CD8-positive, alpha-beta memory T cell (primary cell): ENCODE measurements at places on chromosomes 13 and 19.

DNA sequence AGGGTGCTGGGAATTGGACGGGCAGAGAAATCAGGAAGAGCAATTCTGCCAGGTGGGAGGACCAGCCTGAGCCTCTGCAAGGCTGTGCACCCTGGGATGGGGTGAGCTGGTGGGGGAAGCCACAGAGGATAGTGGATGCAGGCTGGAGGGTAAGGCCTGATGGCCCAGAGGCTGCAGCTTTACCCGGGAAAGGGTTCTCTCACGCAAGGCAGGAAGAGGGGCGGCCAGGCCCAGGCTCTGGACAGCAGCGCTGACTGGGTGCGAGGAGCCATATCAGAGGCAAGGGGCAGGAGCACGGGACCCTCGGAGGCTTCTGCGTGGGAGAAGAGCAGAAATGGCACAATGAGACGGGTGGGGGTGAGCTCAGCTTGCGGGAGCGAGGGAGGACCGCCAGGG lies 104.6 kb downstream of the SOX1 start:
- no peak overlapping the region for H3K4me3 ChIP-seq
- H3K4me1 ChIP-seq, result no peaks in the 10 kb centered on the region
- DNase-seq, result no peak
- no peak overlapping the region for H3K27ac ChIP-seq

- H3K4me3 ChIP-seq, result no peak overlapping the region
- no peaks in the 10 kb centered on the region for H3K36me3 ChIP-seq
- H3K4me1 ChIP-seq, result no peaks in the 10 kb centered on the region
- DNase-seq, result no peak
Observed at GRCh38 chr19:3003046-3003445, 25.7 kb downstream of the TLE6 start.

GRCh38 chr13:35770756-35771297 lies 294.3 kb upstream of the MAB21L1 start:
- no peaks in the 10 kb centered on the region for H3K4me1 ChIP-seq
- no peak overlapping the region for H3K27ac ChIP-seq
- H3K27me3 ChIP-seq, result peaks cover 4% of the 10 kb centered on the region
- DNase-seq, result no peak

- H3K4me1 ChIP-seq, result no peaks in the 10 kb centered on the region
- H3K4me3 ChIP-seq, result no peak overlapping the region
- DNase-seq, result no peak
- no peak overlapping the region for H3K27ac ChIP-seq
- H3K36me3 ChIP-seq, result no peaks in the 10 kb centered on the region
Observed at GRCh38 chr19:27751044-27751391, 1461.9 kb downstream of the UQCRFS1 start.

GRCh38 chr19:45069056-45069455 lies 7.2 kb downstream of the ZNF296 start:
- H3K36me3 ChIP-seq, result peaks cover 8% of the 10 kb centered on the region
- DNase-seq, result no peak
- H3K4me3 ChIP-seq, result no peak overlapping the region
- no peak overlapping the region for H3K27ac ChIP-seq
- H3K4me1 ChIP-seq, result no peaks in the 10 kb centered on the region

DNA sequence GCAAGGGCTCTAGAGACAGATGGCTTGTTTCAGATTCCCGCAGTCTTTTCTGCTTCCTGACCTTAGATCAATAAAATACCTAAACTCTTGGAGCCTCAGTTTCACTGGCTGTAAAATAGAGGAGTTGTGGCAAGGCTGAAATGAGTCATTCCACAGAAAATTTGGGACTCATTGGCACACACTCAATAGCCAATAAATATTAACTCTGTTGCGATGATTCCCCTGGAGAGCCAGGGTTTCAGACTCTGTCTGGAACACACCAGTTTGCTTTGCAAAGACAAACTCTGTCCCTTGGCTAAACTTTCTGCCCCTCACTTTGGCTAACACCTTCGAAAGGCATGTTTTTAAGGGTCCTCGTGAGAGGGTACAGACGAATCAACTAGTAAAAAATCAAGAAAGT lies 18.1 kb upstream of the UBE2L5 start:
- H3K27ac ChIP-seq, result no peak overlapping the region
- DNase-seq, result no peak
- no peak overlapping the region for H3K4me3 ChIP-seq
- no peaks in the 10 kb centered on the region for H3K27me3 ChIP-seq
- H3K4me1 ChIP-seq, result peaks cover 10% of the 10 kb centered on the region
- H3K36me3 ChIP-seq, result no peaks in the 10 kb centered on the region

DNA sequence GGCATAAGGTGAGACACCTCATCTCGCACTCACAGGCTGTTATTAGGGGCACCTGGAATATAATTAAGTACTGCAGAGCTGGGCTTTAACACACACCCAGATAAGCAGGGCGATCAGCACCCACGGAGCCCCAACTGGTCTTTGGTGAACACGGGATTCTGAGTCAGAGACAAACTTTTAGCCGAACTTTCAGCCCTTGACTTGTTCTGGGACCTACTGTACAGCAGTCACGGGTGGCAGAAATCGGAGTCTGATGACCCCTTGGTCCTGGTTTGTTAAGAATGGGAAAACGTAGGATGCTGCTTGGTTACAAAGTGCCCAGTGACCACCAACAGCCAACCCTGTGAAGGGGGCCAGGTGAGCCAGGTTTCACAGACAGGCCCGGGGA lies 9.0 kb downstream of the SH3GL1 start:
- peaks cover 4% of the 10 kb centered on the region for H3K36me3 ChIP-seq
- H3K4me1 ChIP-seq, result peaks cover 42% of the 10 kb centered on the region
- no peak overlapping the region for H3K27ac ChIP-seq
- no peak overlapping the region for H3K4me3 ChIP-seq
- H3K27me3 ChIP-seq, result no peaks in the 10 kb centered on the region
- DNase-seq, result no peak

GRCh38 chr19:17775991-17776803 lies 18.7 kb upstream of the B3GNT3 start:
- H3K4me1 ChIP-seq, result no peaks in the 10 kb centered on the region
- H3K27me3 ChIP-seq, result no peaks in the 10 kb centered on the region
- peaks cover 13% of the 10 kb centered on the region for H3K36me3 ChIP-seq
- no peak overlapping the region for H3K27ac ChIP-seq

GRCh38 chr13:101570410-101570809 lies 117.9 kb downstream of the ITGBL1 start:
- H3K4me1 ChIP-seq, result no peaks in the 10 kb centered on the region
- DNase-seq, result no peak
- no peak overlapping the region for H3K27ac ChIP-seq

- DNase-seq, result no peak
- no peaks in the 10 kb centered on the region for H3K4me1 ChIP-seq
- H3K27ac ChIP-seq, result no peak within 1 kb of the TSS
- H3K27me3 ChIP-seq, result peaks cover 14% of the 10 kb centered on the region
- H3K4me3 ChIP-seq, result no peak within 1 kb of the TSS
- H3K36me3 ChIP-seq, result no peaks in the 10 kb centered on the region
Observed at GRCh38 chr13:83881917-83882605, at the start of gene SLITRK1. Gene SLITRK1, minus strand, starts transcription at chr13:83882474. Its CDS starts 967 bp downstream, at chr13:83881507.

DNA sequence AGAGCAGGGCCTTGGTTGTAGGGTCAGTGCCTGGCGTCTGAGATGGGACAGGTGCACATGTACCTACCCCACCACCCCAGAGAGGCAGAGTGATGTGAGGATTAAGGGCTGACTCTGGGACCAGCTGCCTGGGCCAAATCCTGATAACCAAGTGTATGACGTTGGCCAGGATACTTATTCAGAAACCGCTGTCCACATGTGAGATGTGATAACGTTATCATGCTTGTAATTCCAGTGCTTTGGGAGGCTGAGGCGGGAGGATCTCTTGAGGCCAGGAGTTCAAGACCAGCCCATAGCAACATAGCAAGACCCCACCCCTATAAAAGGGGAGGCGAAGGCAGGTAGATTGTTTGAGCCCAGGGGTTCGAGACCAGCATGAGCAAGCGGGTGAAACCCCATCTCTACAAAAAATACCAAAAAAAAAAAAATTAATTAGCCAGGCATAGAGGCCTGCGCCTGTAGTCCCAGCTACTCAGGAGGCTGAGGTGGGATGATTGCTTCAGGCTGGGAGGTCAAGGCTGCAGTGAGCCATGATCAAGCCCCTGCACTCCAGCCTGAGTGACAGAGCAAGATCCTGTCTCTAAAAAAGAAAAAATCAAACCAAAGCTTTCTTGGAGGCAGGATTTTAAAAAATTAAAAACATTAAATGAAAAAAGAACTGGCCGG lies 10.0 kb downstream of the ADGRE5 start:
- H3K36me3 ChIP-seq, result peaks cover 48% of the 10 kb centered on the region
- no peak overlapping the region for H3K4me3 ChIP-seq
- no peak for DNase-seq
- no peaks in the 10 kb centered on the region for H3K27me3 ChIP-seq
- no peak overlapping the region for H3K27ac ChIP-seq

- H3K36me3 ChIP-seq, result no peaks in the 10 kb centered on the region
- no peak overlapping the region for H3K4me3 ChIP-seq
- H3K4me1 ChIP-seq, result no peaks in the 10 kb centered on the region
- H3K27ac ChIP-seq, result no peak overlapping the region
Observed at GRCh38 chr13:95564091-95564490, 11.6 kb downstream of the CLDN10 start.

- peaks cover 52% of the 10 kb centered on the region for H3K4me1 ChIP-seq
- DNase-seq, result no peak
- H3K27ac ChIP-seq, result no peak overlapping the region
- H3K27me3 ChIP-seq, result no peaks in the 10 kb centered on the region
Observed at GRCh38 chr13:108220041-108220440, 1.8 kb downstream of the ABHD13 start.

DNA sequence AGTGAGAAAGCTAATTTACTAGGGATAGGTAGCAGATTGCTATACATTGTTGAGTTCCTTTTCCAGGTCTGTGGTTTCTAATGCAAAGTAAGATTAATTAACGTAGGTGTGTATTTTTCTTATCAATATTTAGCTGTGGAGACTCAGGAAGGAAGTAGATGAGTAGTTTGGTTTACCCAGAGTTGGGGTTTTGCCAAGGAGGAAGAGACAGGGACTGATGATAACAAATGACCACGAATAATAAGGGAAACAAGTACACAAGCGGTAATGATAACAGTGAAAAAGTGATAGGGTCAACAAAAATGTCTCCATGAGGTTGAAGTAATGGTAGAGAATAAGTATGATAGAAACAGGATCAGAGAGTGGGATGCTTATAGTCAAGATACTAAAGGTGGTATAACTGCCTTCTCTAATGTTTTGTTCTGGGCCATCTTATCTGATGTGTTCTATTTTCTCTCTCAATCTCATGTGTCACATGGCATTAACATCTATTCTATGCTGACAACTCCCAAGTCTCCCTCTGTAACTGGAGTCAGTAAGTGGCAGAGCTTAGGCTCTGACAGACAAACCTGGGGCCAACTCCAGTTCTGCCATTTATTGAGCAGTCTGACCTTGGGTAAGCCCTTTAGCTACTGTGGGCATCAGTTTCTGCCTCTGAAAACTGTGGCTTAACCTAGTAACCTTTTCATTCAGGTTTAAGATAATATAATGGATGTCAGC lies 8.8 kb downstream of the OBI1 start:
- DNase-seq, result no peak
- no peak overlapping the region for H3K4me3 ChIP-seq
- H3K36me3 ChIP-seq, result no peaks in the 10 kb centered on the region
- no peak overlapping the region for H3K27ac ChIP-seq
- peaks cover 35% of the 10 kb centered on the region for H3K4me1 ChIP-seq
